ENCODE measurements at places on chromosomes 1 and 21.
A peak's percentile ranks its signal among the peaks of the same experiment; 100 is the strongest.

GRCh38 chr21:30234643-30235042 is 18.7 kb upstream of the CLDN8 start:
- no peak for DNase-seq

DNA sequence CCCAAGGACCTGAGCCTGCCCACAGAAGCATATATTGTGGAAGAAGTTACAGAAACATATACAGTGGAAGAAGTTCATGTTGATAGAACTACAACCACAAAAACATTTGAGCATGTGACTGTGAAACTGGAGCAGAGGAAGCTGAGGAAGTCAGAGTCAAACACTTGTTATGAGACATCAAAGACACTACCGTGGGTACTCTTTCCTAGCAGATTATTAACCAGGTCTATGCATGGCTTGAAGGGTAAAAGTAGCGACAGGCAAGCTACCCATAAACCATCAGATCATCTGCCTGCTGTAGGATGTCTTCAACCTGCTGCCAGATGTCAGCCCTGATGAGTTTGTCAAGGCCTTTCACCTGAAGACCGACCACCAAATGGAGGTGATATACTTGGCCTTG is 35.8 kb downstream of the IVNS1ABP start:
- no peak for DNase-seq

DNA sequence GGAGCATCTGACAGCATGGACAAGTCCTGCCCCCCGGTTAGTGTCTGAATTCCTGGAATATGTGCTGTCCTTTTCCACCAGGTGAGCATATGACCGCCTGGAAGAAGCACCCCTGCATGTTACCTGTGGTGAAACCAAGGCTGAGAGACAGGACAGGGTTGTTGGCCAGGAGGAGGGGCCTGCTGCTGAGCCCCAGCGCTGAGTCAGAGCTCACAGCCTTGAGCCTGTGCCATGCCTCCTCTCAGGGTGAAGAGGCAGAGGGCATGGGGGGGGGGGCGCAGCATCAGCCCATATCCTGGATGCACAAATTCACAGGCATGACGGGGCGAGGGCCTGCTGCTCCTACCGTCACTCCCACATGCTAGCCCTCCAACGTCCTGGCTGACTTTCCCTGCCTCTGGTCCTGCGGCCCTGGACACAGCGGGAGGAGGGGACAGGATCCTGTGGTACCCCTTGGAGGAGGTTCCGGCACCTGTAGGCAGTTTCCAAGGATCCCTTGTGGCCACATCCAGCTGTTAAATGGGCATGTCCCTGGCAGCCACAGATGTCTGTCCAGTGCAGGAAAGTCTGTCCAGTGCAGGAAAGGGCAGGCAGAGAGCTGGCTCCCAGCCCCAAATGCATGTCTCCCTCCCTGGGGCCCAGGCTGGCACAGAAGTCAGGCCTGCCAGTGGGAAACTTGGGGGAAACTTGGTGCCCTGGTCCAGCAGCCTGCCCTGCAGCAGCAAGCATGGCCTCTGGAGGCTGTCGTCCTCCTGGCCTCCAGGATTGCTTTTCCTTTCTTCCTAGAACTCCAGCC is 23.9 kb downstream of the TTC34 start:
- no peak for DNase-seq

GRCh38 chr21:20463362-20463761 is 534.8 kb upstream of the NCAM2 start:
- DNase-seq: no peak

DNA sequence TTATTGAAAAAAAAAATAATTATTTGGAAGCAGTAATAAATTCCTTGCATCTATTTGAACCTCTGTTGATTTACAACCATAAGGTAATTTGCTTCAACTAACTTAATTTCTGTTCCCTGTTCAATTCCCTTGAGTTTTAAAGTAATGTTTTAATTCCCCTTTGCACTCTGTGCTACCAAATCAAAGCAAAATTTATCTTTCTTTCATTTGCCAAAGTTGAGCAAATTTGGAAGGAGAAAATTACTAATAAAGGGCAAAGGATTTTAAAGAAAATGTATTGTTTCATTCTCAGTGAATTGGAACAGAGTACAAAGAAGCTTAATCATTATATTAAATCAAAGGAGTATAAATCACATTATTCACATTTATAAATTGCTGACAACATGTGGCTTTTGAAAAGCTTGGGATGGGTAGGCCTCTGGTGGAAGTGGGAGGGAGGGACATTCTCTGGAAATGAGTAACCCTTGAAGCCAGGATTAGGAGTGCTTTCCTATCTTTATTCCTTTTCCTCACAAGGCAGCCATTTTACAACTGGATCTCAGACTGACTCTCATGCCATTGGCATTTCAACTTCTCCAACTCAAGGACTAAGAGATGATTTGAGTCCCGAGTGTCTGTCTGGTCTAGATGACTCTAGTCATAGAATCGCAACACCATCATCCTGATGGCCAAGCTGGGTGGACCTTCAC is 331.6 kb upstream of the DUSP10 start:
- DNase-seq: no peak

- no peak for DNase-seq
Measured at GRCh38 chr21:36981049-36981391, 14.6 kb upstream of the HLCS start.

DNA sequence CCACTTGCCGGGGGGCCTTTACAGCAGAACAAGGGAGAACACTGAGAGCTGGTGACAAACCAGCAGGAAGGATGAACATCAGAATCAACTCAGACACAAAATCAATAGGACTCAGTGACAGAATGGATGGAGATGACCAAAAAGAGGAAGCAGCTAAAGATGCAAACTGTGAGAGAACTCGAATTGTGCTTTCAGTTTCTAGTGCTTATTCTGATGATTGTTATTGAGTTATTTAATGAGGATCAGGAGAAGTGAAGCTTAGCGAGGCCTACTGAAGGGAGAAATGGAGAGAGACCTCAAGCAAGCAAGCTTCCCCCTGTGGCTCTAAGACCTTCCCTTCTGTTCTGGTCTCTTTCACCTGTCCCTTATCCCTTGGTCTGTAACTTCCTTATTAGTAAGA is 30.3 kb upstream of the TMEM125 start:
- peak; percentile 78 for DNase-seq

DNA sequence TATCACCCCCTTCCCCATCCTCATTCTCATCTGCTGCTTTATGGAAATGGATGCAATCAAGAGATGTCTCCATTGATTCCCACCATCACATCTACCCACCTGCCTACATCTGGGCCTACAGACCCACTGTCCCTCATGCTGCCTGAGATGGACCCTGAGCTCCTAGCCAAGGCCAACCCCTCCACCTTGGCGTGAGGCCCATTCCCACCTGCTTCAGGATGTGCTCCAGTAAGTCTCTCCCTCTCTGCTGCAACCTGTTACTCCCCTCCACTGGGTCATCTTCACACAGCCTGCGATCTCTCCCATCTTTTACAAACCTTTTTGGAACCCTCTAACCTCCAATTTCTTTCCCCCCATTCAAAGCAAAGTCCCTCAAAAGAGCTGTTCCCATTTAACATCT is 4.5 kb upstream of the GALE start:
- DNase-seq: no peak

DNA sequence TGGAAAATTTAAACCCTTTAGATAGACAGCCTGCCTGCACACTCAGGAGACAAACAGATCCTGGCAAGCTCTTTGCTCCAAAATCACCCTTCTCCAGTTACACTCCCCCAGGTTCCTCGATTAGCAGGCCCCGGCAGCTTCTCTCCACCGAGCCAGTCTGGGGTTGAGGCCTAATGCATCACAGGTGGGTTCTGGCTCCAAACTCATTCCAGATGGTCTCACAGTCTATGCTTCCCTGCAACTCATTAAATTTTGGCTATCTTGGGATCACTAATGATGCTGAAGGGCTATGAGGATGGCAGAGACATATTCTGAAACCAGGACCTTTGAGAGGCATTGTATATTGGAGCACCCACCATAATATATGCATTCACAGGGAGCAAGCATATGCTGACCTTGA is 559.8 kb upstream of the USP24 start:
- no peak for DNase-seq

DNA sequence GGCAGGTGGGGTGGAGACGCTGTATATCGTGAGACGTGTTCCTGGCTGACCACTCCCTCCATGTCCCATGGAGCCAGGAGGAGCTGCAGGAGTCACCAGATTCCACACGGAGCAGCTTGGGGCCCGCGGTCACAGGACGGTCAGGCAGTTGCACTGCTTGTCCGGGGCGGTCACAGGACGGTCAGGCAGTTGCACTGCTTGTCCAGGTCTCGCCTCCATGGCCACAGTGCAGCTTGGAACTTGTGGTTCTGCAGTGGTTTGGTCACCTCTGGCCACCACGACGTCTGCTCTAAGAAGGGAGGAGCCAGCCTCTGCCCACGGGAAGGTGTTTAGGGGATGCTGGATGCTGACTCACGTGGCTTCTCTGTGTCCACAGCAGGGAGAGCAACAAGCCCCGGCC is 33.0 kb downstream of the SLX9 start:
- DNase-seq: no peak

DNA sequence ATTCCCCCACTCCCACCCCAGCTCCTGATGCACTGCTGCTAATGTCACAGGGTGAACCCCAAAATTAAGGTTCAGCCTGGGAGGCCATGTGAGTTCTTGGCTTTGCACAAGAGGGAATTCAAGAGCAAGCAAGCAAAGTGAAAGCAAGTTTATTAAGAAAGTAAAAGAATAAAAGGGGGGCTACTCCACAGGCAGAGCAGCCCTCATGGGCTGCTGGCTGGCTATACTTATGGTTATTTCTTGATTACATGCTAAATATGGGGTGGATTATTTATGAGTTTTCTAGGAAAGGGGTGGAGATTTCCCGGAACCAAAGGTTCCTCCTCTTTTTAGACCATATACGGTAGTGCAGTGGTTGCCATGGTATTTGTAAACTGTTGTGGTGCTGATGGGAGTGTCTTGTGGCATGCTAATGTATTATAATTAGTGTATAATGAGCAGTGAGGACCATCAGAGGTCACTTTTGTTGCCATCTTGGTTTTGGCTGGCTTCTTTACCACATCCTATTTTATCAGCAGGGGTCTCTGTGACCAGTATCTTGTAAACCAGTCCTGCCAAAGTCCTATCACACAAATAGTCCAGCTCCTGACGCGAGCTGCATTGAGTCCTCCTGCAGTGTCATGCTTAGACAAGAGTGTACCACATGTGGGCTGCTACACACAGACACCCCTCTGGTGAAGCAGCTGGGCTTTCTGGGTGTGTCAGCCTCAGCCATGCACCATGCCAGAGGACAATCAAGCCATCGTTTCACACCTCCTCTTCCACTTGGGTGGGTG is 46.4 kb upstream of the CSF1 start:
- DNase-seq: no peak

- no peak for DNase-seq
Measured at GRCh38 chr1:31624309-31624708, 6.8 kb downstream of the HCRTR1 start.

- DNase-seq: peak; percentile 35
Measured at GRCh38 chr1:12472798-12473551, 145.0 kb downstream of the DHRS3 start.

- no peak for DNase-seq
Measured at GRCh38 chr1:176802316-176802715, 339.3 kb downstream of the PAPPA2 start.

DNA sequence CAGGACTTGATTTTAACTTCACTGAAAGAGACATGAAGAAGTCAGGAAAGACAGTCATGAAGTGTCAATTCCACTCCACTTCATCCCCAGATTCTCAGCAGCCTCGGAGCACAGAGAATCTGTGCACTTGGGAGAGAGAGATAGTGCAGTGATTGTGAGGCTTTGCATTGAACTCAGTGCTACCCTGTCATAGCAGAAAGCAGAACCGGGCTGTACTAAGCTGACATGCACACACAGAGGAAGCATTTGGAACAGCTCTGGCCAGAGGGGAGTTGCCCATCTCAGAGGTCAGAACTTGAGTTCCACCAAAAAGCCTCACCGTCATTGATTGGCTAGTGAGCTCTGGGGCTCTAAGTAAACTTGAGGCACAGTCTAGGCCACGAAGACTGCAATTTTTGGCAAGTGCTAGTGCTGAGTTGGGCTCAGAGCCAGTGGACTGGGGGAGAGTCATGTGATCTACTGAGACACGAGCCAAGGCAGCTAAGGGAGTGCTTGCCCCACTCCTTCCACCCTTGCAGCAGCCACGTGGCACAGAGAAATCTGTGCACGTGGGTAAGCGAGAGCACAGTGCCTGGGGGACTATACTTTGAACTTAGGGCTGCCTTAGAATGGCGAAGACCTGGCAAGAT is 810.2 kb upstream of the ADAMTS5 start:
- DNase-seq: no peak

DNA sequence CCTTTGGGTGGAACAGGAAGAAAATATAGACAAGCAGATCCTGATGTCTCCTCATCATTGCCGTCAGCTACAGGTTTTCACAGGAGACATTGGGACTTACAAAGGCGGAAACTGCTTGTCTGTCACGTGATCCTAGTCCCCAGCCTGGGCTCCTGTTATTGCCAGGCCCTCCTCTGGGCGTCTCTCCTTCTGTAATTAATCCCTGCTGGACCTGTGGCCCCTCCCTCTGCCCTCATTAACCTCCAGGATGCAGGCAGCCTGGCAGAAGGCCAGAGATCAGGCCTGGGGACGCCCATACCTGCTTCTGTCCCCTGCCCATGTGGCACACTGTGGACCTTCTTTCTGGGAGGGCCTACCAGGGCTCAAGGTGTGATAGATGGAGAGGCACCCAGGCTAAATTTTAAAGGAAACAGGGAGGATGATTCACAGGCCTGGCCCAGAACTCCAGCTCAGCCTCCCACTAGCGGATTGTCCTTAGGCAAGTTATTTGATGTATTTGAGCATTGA is 2.4 kb downstream of the S100A5 start:
- DNase-seq: no peak

DNA sequence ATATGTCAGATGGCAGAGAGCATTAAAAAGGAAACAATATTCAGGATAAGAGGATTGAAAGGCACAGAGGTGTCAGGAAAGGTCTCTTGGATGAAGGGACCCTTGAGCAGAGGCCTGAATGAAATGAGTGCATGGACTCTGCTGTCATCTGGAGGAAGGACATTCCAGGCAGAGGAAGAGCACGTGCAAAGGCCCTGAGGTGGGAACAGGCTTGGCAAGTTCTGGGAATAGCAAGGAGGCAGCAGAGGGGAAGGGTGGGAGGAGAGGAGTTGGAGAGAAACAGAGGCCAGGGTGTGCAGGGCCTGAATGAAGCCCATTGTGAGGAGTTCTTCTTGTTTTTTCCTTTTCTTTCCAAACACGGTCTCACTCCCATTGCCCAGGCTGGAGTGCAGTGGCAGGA is 59.0 kb upstream of the RUNX3 start:
- no peak for DNase-seq

GRCh38 chr1:20708057-20708456 is 9.8 kb downstream of the KIF17 start:
- DNase-seq: no peak

DNA sequence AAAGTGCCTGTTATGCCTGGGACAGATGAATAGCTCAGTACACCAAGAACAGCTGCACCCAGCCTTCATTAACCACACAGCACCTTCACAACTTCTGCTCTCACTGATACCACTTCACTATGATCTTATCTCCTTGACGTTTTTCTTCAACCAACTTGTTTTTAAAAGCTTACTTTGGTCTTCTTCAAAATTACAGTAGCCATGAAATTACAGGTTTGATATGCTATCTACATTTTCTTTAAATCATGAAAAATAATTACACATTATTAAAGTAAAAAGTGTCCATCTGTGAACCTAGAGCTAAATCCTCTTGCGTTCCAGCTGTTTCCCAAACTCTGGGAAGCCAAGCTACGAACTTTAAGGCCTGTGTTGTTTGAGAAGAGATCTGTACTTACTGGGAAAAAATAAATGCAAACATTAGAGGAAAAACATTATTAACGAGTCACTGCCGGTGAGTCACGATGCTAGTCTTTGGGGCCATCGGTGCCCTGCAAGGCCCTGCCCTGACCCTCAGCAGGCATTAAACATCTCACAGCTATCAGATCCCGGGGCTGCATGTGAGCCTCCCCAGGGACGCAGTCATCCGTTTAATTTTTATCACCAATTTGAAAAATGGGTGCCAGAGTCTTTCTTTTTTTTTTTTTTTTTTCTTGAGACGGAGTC is 56.3 kb upstream of the GPR153 start:
- DNase-seq: no peak
